ENCODE measurements at places on chromosomes 5 and 9.
A peak's percentile ranks its signal among the peaks of the same experiment; 100 is the strongest.

DNA sequence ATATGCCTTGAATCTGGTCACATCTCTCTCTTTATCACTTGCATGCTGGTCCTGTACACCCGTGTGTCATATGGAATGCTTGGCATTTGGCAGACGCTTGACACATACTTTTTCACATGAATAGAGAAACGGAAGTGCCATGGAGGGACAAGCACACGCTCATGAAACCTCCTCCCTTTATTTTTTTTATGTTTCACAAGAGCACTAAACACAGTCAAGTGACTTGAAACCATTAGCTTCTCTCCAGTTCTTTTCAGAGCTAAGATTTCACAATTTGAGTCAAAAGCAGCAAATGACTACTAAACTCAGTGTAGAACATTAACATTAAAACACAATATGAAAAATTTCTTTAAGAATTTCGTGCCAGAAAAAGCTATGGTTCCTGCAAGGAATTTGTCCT, 151.1 kb downstream of the DOCK2 start:
- DNase-seq, result peak; percentile 77

GRCh38 chr5:138663009-138663408, 87.8 kb upstream of the HSPA9 start:
- DNase-seq, result no peak

- peak; percentile 78 for DNase-seq
These were observed 19.4 kb downstream of the DCP2 start for GRCh38 chr5:112995764-112996618.

DNA sequence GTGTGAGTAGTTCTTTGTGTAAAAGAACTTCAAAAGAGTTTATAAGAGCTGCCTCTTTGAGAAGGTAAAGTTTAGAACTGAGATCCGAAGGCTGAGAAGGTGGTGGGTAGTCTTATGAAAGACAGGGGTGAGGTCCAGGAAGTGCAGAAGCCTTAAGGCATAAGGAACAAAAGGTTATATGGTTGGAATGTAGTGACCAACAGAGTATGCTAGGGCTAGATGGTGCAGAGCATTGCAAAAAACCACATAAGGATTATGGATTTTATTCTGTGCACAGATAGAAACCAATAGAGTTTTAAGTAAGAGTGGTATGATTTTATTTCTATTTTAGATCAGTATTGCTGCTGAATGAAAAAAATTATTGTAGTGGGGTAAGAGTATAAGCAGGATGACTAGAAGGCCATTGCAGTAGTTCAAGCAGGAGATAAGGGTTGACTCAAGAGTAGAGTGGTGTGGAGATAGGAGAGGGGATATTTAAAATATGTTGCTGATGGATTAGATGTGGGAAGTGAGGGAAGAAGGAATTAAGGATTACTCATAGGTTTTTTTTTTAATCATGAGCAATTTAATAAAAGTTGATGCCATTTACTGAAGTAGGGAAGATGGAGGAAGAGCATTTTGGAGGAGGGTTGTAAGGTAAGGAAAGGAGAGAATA, 3.7 kb downstream of the RECK start:
- no peak for DNase-seq

DNA sequence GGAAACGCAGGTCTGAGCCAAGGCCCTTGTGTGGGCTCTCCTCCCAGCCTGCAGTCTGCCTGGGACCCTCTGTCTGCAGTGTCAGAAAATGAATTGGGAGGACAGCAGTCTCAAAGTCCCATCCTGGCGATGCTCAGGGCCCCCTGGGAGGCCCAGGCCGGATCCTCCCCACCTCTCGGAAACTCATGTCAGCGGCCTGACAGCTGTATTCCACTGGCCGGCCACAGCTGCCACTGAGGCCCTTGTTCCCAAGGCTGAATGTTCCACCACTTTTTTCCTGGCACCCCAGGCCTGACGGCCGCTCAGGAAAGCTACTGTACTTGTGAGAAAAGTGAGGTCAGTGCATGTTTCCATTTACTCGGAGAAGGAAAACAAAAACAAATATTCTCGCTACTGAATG, 180.0 kb downstream of the FGF18 start:
- no peak for DNase-seq

DNA sequence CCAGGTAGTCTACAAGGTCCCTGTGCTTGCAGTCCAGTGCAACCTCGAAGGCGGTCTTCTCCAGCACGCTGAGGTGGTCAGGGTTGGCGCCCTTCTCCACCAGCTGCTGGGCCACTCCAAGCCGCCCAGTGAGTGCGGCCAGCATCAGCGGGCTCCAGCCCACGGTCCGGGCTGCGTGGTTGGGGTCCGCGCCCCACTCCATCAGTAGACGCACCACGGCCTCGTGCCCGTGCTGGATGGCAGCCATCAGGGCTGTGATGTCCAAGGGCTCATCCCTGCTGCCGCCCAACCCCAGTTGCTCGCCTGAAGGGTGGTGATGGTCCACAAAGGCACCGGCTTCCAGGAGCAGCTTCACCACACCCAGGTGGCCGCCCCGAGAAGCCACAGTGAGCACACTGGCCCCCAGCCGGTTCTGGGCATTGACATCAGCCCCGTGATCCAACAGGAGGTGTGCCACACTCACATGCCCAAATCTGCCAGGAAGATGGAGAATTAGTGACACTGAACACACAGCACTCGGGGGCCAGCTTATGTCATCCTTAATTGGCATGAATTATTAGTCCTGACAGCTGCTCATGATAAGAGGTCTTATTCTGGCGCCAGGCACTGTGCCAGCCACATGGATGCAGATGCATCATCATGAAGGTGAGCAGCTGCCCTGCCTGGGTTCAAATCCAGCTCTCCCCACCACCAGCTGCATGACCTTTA, 6.1 kb downstream of the ANKS6 start:
- no peak for DNase-seq

- DNase-seq, result no peak
These were observed 36.8 kb upstream of the UNC5A start for GRCh38 chr5:176773408-176774035.

DNA sequence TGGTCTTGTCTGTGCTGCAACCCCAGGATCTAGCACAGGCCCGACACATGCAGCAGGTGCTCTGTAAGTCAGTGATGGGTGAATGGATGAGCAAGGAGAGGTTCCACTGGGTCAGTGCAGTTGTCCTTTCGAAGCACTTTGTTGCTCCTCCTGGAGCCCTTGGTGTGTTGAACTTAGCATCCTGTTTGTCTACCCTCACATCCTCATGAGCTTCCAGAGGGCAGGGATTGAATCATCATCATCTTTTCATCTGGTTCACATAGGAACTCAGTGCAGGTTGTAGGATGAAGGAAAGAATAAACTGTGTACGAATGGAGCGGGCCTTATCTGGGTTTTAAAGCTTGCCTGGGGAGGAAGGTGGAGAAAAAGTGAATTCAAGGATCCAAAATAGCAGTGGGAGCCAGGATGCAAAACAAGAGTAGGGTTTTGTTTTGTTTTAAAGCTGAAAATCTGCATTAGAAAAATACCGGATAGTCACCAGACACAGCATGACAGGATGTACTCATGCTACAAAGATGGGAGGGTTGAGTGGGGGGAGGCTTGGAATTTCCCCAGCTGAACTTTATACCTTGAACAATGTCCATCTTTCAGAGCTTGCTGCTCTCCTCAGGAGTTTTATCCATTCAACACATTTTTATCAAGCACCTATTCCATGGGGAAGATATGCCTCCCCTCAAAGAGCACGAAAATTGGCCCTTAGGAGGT, 55.8 kb downstream of the PTTG1 start:
- DNase-seq, result no peak

DNA sequence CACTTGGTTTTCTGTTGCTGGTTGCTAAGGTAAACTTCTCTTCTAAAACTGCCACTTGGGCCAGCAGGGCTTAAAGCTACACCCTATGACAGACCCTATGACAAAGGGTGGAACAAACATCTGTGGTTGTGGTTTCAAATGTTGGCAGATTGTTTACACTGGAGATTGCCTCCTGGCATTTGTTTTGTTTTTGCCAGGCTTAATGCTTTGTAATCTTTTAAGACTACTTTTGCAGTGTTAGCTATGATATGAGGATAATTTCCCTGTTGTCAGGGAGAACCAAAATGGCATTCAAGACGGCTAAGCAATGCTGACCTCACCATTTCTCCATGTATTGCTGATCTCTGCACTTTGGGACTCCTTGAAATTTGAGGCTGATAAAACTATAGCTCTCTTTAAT, 50.3 kb downstream of the MAMDC2 start:
- DNase-seq, result peak; percentile 12

DNA sequence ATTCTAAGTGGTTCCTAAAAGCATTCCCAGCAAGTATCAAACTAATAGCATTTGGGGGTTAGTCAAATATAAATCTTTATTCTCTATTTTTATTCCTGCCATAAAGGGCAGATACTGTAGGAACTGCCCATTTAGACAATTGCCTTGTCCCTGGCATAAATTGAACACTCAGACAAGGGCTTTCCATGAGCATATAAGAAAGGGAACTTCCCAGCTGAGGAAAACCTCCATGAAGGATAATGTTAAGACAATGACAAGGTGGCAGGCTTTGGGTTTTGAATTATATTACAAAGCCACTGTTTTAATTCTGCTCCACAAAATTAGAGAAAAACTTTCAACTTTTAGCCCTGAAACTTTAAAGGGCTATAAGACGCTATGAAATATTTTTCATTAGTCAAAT, 81.3 kb downstream of the ST8SIA4 start:
- DNase-seq, result no peak

DNA sequence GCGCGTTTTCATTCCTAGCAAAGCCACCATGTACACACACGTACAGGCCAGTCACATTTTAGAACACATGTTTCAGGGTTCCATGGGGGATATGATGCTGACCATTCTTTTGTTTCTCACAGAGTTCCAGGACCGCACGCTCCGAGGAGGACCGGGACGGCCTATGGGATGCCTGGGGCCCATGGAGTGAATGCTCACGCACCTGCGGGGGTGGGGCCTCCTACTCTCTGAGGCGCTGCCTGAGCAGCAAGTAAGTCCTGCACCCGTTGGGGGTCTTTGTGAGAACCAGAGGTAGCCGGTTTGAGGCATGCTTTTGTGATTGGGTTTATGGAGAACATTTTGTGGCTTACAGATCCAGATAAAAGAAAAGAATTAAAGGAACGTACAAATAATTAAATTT, 30.8 kb downstream of the ADAMTSL1 start:
- no peak for DNase-seq

DNA sequence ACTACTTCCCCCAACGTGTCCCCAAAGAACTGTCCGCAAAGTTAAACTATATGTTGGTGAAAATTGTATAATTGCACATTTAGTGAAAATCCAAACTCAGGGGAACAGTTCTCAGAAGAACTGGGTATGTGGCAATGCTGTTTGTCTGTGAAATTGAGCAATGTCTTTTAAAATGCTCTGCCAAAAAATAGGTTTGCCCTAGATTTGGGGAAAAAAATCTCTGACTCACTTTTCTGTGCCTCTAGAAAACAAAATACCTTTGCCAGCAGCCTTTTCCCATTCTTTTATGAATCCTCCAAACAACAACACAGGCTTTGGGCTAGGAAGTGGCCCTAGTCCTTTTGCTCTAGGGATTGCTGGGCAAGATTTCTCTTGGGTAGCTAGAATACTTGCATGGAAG, 37.4 kb upstream of the ZNF608 start:
- DNase-seq, result peak; percentile 55

- peak; percentile 25 for DNase-seq
These were observed 160.9 kb downstream of the LURAP1L start for GRCh38 chr9:12935714-12936113.

DNA sequence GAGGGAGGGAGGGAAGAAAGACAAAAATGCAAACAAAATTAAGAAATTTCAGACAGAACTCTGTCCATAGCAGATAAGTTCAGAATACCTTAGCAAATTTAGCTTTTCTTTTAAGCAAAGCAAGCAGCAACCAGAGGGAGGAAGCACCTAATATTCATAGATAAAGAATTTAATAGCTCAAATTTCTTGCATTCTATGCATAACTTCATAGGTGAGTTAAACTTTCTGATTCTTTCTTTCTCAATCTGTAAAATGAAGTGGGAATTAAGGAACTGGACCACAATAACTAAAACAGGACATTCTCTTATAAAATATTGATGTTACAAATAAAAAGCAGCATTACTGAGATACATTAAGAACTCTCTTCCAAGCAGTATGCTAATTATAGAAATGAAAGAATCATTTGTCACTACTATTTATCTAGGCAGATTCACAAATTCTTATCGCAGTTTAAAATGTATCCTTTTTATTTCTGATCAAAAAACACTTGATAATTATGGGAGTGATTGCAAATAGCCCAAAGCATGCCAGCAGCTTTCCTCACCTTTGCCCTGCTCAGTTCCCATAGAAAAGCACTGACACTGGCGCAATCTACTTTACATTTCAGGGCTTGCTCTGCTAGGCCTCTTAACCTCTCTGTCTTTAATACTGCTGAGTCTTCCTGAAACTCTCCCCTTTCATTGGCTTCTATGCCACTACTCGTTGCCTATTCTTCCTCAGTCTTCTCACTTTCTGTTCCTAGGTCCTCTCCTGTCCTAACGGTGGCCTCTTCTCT, 341.8 kb downstream of the PIK3R1 start:
- peak; percentile 10 for DNase-seq

- DNase-seq, result no peak
These were observed 77.2 kb downstream of the PAX5 start for GRCh38 chr9:36956908-36957307.

- no peak for DNase-seq
These were observed 61.6 kb upstream of the ERCC6L2 start for GRCh38 chr9:95813923-95814322.

DNA sequence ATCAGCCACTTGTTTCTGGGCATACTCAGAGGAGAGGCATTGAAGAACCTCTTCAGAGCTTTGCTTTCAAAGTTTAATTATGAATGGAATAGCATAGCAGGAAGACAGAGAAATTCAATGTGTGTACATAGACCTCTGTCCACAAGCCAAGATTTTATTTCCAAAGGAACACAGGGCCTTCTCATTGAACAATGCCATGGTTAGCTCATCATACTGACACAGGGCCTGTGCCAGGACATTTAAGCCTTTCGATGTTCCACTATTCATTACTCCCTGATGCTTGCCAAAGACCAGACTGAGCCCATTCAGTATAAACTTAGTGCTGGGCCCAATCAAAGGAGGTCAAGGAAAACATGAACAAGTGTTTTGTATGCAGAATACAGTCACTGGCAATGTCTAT, 280.8 kb downstream of the FBXL17 start:
- no peak for DNase-seq

- DNase-seq, result peak; percentile 52
These were observed 16.2 kb upstream of the NDUFB6 start for GRCh38 chr9:32589083-32589723.

GRCh38 chr9:128142061-128142460, 7.2 kb upstream of the LCN2 start:
- no peak for DNase-seq

DNA sequence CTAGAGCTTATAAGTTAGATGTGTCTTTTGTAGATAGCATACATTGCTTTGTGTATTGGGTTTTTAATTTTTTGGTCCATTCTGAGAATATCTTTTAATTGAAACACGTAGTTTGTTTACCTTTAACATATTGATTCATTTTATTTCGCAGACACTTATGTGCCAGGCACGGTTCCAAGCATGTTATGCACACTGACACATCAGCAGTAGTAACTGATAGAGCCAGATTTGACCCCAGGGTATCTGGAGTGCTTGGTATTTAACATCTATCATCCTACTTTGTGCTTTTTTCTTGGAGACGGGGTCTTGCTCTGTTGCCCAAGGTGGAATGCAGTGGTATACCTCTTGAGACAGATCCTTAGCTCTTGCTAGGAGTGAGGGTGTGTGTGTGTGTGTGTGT, 71.9 kb downstream of the USP20 start:
- no peak for DNase-seq
